ENCODE measurements at places on chromosomes 2 and 18. TPM values are rescaled to one million over a fixed set of nuclear protein-coding genes. Genes with fewer than 3 reads are reported as not detected.

The KCNF1 gene
- 0.17 TPM for total RNA-seq

GRCh38 chr2:220705678-220706077 lies 866.4 kb downstream of the EPHA4 start:
- H3K27ac ChIP-seq: no peak overlapping the region
- no peaks in the 10 kb centered on the region for H3K4me1 ChIP-seq
- H3K27me3 ChIP-seq: peaks cover 4% of the 10 kb centered on the region
- no peaks in the 10 kb centered on the region for H3K36me3 ChIP-seq

DNA sequence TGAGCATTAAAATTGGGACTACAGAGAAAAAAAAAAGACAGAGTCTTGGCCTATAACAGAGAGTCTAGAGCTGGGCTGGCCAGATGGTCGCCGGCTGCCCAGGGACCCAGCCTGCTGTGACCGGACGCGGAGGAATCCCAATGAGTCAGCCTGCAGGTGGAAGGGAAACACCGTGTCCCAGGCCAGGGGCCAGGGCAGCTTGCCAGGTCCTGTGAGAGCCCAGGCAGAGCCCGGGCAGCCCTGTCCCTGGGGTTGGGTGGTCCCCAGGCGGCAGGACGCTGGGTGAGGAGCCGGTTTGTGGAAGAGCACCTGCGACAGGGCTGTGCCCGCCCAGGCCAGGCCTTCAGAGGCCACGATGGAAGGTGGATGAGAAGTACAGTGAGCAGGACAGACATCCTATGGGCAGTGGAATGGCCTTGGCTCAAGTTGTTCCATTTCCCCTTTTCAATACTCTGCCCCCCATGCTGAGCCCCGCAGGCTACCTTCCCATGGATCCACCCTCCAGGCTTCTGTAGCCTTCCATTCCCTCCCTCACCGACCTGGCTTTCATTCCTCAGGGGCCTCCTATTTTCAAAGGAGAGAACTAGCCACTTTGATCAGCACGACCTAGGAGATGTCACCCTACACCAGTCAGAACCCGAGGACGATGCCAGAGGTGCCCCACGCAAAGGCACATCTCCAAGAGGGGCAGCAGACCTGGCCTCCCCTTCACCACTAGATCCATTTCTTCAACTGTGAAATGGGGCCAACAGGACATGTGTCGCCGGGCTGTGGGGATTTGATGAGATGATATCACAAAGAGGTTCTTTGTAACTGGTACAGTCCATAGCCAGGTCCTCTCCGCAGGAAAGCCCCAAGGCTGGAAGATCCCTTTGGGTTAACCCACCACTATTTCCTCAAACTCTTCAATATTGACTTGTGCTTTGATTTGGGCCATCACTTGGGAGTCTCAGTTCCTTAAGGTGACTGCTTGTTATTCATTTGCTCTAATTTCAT lies 87.5 kb downstream of the POLR1A start:
- peak; percentile 81 for DNase-seq
- no peaks in the 10 kb centered on the region for H3K27me3 ChIP-seq
- H3K36me3 ChIP-seq: no peaks in the 10 kb centered on the region
- H3K4me3 ChIP-seq: no peak overlapping the region

GRCh38 chr2:120922571-120923332 lies 187.1 kb downstream of the GLI2 start:
- no peak for DNase-seq
- H3K27ac ChIP-seq: no peak overlapping the region
- H3K27me3 ChIP-seq: no peaks in the 10 kb centered on the region

DNA sequence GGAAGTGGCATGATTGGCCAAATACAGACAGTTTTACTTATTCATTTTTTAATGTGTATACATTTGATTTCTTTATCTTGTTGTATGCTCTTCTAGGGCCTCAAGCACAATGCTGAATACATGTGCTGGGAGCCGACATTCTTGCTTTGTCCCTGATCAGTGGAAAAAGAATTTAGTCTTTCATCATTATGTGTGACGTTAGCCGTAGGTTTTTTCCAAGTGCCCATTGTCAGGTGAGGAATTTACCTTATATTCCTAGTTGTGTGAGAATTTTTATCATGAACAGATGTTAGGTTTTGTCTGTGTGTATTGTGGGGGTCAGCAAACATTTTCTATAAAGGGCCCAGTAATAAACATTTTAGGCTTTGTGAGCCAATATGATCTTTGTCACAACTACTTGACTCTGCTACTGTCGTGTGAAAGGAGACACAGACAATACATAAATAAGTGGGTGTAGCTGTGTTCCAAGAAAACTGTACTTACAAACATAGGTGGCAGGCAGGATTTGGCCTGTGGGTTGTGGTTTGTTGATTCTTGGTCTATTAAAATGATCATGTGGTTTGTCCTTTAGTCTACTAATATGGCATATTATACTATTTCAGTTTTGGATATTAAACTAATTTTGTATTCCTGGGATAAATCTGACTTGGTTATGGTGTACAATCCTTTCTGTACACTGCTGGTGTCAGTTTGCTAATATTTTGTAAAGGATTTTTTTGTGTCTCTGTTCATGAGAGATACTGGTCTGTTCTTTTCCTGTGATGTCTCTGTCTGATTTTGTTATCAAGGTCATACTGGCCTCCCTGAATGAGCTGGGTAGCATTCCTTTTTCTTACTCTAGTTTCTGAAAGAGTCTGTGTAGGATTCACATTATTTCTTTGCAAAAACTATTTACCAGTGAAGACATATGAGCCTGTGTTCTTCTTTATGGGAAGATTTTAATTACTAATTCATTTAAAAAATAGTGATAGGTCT lies 132.2 kb upstream of the SMAD7 start:
- H3K27me3 ChIP-seq: no peaks in the 10 kb centered on the region
- no peaks in the 10 kb centered on the region for H3K4me1 ChIP-seq
- no peak overlapping the region for H3K4me3 ChIP-seq

The LIMS3 gene
- total RNA-seq: 3.1 TPM

DNA sequence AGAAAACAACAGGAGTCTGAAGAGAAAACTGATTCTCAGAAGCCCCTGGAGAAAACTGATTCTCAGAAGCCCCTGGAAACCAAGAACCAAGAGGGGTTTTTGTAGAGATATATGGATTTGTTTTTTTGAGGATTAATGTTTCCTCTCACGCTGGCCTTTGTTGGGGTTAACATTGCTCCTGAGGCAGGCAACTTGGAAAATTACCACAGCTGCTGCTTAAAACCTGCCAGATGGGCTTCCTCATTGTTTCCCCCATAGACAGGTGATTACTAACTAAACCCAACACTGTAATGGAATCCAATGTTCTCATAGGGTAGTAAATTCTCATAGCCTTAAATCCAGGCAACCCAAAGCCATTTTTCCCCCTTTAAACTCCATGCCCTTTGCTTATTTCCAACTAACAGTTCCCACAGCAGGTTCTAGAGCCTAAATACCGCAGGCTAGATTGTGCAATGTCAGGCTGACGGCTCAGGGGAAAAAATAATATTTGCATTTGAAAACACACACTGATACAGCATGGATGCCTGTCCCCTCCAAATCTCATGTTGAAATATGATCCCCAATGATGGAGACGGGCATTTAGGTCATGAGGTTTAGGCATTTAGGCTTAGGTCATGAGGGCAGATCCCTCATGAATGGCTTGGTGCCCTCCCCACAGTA lies 272.3 kb upstream of the PKDCC start:
- no peaks in the 10 kb centered on the region for H3K27me3 ChIP-seq
- no peaks in the 10 kb centered on the region for H3K4me1 ChIP-seq
- no peak for DNase-seq
- no peak overlapping the region for H3K27ac ChIP-seq
- H3K4me3 ChIP-seq: no peak overlapping the region

- H3K27ac ChIP-seq: no peak overlapping the region
- no peaks in the 10 kb centered on the region for H3K27me3 ChIP-seq
Measured at GRCh38 chr18:48674758-48675351, 136.0 kb downstream of the CTIF start.

The RBM44 gene
- 1.8 TPM for total RNA-seq

- H3K4me1 ChIP-seq: no peaks in the 10 kb centered on the region
- no peaks in the 10 kb centered on the region for H3K36me3 ChIP-seq
- DNase-seq: no peak
- H3K27me3 ChIP-seq: no peaks in the 10 kb centered on the region
- H3K27ac ChIP-seq: no peak overlapping the region
Measured at GRCh38 chr2:201931951-201932350, 101.7 kb upstream of the FZD7 start.

The GRB14 gene
- total RNA-seq: 8.9 TPM

DNA sequence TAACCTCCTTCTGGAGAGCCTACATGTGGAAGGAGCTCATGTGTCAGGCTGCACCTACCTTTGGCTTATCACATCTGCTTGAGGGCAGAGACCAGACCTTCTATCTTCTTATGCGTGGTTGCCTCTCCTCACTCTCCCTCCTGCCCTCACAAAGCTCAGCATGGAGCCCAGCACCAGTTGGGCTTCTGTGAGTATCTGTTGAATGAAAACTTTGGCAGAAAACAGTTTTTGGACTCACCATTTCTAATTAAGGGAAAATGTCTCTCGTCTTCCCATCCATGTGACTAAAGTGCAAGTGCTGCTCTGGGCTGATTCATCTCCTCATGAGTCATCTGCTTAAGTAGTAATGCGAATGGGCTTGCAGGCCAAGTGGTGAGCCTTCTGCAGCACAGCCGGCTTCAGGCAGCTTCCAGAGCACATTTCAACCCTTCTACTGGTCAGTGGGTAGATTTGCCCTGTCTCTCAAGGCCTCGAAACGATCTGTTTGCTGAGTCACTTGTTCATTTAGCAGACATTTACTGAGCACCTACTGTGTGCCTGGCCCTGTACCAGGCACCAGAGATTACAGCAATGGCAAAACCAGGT lies 102.6 kb downstream of the VSNL1 start:
- H3K27me3 ChIP-seq: no peaks in the 10 kb centered on the region
- H3K4me3 ChIP-seq: no peak overlapping the region
- no peak overlapping the region for H3K27ac ChIP-seq

- H3K4me1 ChIP-seq: no peaks in the 10 kb centered on the region
- H3K4me3 ChIP-seq: no peak overlapping the region
- H3K36me3 ChIP-seq: no peaks in the 10 kb centered on the region
- no peak for DNase-seq
- no peak overlapping the region for H3K27ac ChIP-seq
- no peaks in the 10 kb centered on the region for H3K27me3 ChIP-seq
Measured at GRCh38 chr2:103605071-103605780, 843.4 kb downstream of the TMEM182 start.

DNA sequence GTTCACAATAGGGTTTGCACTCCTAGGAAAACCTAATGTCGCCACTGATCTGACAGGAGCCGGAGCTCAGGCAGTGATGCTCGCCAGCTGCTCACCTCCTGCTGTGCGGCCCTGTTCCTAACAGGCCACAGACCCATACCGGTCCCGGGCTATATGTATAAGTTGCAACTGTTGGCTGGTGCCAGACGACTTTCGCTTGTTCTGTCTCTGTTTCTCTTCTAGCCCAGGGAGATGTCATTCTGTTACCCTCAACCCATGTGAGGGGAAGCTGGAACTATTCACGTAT lies 170.3 kb downstream of the BCL2 start:
- DNase-seq: no peak
- no peaks in the 10 kb centered on the region for H3K36me3 ChIP-seq
- H3K27ac ChIP-seq: no peak overlapping the region
- H3K4me3 ChIP-seq: no peak overlapping the region
- no peaks in the 10 kb centered on the region for H3K27me3 ChIP-seq
- peaks cover 11% of the 10 kb centered on the region for H3K4me1 ChIP-seq

GRCh38 chr2:33215299-33215698 lies 261.1 kb upstream of the RASGRP3 start:
- H3K4me1 ChIP-seq: no peaks in the 10 kb centered on the region
- no peak overlapping the region for H3K27ac ChIP-seq
- no peaks in the 10 kb centered on the region for H3K27me3 ChIP-seq
- no peaks in the 10 kb centered on the region for H3K36me3 ChIP-seq

The KCNG2 gene
- total RNA-seq: 0.46 TPM

GRCh38 chr18:37294951-37295350 lies 270.6 kb downstream of the CELF4 start:
- no peak for DNase-seq
- no peaks in the 10 kb centered on the region for H3K27me3 ChIP-seq
- H3K27ac ChIP-seq: no peak overlapping the region
- H3K4me3 ChIP-seq: no peak overlapping the region
- H3K36me3 ChIP-seq: no peaks in the 10 kb centered on the region
- no peaks in the 10 kb centered on the region for H3K4me1 ChIP-seq

The FBXO36 gene
- 1.8 TPM for total RNA-seq

DNA sequence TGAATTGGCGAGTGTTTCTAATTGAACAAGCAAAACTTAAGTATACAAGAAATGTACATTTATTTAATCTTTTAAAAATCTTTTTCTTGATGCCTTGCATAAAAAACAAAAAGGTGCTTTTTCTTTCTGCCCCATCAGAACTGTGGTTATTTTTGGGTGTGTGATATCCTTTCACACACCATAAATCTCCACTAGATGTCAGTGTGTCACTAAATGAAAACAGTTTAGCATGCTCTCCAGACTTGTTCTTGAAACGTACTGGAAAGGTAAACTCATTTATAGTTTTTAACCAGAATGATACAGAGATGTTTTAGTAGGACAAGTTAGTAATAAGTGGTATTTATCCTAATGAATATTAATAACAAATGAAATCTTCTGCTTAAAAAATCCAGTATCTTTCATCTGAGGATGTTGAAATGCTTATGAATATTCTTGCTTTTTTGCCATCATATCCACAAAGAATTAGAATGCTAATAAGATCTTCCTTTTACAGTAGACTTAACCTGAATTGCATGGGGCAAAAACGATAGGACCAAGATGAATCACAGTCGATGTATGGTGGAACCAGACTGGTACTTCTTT lies 96.8 kb downstream of the UBE2E3 start:
- no peak overlapping the region for H3K4me3 ChIP-seq
- no peak for DNase-seq
- no peaks in the 10 kb centered on the region for H3K27me3 ChIP-seq
- no peaks in the 10 kb centered on the region for H3K36me3 ChIP-seq
- no peaks in the 10 kb centered on the region for H3K4me1 ChIP-seq
- H3K27ac ChIP-seq: no peak overlapping the region

- H3K27me3 ChIP-seq: no peaks in the 10 kb centered on the region
- no peaks in the 10 kb centered on the region for H3K36me3 ChIP-seq
- no peaks in the 10 kb centered on the region for H3K4me1 ChIP-seq
- DNase-seq: no peak
- no peak overlapping the region for H3K27ac ChIP-seq
- no peak overlapping the region for H3K4me3 ChIP-seq
Measured at GRCh38 chr2:225820826-225821225, 421.3 kb downstream of the NYAP2 start.

DNA sequence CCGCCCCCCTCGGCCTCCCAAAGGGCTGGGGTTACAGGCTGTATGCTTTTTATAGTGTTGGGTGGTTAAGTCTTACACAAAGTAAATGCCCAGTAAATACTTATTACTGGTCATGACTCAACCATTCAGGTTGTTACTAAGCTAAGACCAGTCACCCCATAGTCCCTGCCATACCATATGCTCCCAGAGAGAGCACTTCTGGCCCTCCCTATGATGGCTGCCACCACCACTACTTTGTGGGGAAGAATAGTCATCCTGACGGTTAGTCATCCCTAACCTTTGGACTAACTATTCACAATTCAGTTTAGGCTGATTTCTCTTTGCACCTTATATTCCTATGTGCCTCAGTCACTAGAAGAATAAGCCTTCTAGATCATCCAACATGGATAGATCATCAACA lies 42.0 kb upstream of the MSH2 start:
- H3K27me3 ChIP-seq: no peaks in the 10 kb centered on the region
- no peaks in the 10 kb centered on the region for H3K36me3 ChIP-seq
- no peaks in the 10 kb centered on the region for H3K4me1 ChIP-seq

The CYP27C1 gene
- total RNA-seq: not detected

Measured in upper lobe of right lung (tissue), 1 donor.